Activated CD4-positive, alpha-beta T cell treated with anti-CD3 and anti-CD28 coated beads, Interleukin-2, amount 50 U/mL, for 48 hours (primary cell): ENCODE measurements at places on chromosomes 2 and 18.

GRCh38 chr2:140998017-140998416 lies 1132.8 kb downstream of the LRP1B start:
- DNase-seq: no peak

- no peak for DNase-seq
Observed at GRCh38 chr2:120637847-120638246, 97.8 kb upstream of the GLI2 start.

- DNase-seq: no peak
Observed at GRCh38 chr2:109322111-109322510, 193.1 kb downstream of the SH3RF3 start.

DNA sequence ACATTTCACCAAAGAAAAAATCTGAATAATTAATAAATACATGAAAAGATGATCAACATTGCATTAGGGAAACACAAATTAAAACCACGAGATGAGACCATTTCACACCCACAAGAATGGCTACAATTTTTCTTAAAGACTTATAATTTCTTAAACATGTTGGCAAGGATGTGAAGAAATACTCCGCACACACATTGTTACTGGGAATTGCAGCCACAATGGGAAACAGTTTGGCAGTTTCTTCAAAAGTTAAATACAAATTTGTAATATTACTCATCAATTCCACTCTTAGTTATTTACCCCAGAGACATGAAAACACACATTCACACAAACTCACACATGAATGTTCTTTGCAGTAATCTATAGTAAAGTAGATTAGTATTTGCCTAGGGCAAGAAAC lies 363.3 kb upstream of the SMIM21 start:
- DNase-seq: no peak

DNA sequence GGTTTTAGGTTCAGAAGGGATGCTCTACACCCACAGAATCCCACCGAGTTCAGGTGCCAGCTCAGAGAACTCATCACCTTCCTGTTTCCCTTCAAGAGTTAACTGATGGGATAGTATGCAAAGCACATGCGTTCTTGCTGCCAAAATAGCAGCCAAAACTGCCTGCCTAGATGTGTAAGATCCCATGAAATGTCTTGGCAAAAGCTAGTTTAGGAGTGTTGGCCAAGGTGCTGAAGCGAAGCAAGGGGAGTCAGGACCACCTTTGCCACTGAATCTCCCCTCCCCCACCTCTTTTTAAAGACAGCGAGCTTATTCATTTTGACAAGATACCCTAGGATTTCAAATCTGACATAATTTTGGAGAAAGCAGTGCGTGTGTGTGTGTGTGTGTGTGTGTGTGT lies 2.1 kb downstream of the DOCK10 start:
- no peak for DNase-seq

DNA sequence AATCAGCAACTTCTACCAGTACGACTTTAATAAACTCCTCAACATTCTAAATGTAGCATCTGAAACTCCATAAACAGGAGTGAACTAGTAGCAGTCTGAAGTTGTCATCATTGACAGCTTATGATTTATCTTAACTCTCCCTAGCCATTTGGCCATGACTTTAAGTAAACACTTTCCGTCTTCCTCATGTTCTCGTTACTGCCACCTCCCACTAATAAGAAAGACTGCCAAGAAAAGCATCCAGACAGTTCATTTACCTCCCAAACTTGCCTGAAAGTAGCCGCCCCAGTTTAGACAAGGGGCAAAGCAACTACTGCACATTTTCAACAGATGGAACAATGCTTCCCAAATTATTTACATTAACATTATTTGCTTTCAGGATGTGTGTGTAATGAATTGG lies 287.5 kb downstream of the OSR1 start:
- DNase-seq: no peak

- no peak for DNase-seq
Observed at GRCh38 chr2:31946838-31947237, 64.0 kb downstream of the MEMO1 start.

- DNase-seq: no peak
Observed at GRCh38 chr18:13223311-13224143, 5.0 kb downstream of the LDLRAD4 start.

DNA sequence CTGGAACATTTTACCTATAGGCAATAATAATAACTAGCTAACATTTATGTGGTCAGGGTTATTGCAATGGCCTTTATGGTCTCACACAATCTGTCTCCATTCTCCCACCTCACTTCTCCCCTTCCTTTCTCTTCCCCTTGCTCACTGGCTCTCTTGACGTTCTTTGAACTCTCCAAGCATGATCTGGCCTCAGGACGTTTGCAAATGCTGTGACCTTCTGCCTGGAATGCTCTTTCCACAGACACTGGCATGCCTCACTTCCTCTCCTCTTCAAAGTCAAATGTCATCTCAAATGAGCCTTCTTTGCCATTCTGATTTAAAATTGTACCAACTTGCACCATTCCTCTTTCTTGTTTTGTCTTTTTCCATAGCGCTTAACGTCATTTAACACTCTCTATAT lies 25.3 kb upstream of the GCG start:
- no peak for DNase-seq

- no peak for DNase-seq
Observed at GRCh38 chr2:178928077-178928476, 120.9 kb upstream of the TTN start.
